ENCODE measurements at places on chromosomes 2 and 18. TPM values are rescaled to one million over a fixed set of nuclear protein-coding genes. Genes with fewer than 3 reads are reported as not detected.

- DNase-seq: no peak
- no peak overlapping the region for H3K4me3 ChIP-seq
- H3K27ac ChIP-seq: no peak overlapping the region
- no peaks in the 10 kb centered on the region for H3K27me3 ChIP-seq
Measured at GRCh38 chr2:213166109-213166508, 14.7 kb upstream of the IKZF2 start.

DNA sequence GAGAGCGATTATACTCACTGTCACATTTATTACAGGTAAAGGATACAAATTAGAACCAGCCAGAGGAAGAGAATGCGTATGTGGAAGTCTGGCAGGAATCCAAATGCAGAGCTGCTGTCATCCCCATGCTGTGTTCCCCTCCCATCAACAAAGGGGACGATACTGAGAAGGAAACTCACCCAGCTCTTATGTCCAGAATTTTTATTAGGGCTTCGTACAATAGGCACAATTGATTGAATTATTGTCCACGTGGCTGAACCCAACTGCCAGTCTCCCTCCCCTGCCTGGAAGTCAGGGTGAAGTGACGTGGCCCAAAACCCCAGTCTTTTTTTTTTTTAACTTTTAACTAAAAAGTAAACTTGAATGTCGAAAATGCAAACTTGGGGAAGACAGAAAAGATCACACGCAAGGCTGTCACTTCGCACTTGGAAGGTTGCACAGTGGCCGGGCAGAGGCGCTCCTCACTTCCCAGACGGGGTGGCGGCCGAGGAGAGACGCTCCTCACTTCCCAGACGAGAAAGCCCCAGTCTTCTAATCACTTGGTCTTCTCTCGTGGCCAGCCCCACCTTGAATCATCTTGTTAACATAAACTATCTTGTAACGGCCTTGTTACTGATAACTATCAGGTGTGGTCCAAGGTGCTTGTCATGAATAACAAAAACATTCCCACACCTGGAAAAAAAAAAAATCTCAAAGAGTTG, 40.0 kb upstream of the ITSN2 start:
- no peak for DNase-seq
- H3K36me3 ChIP-seq: no peaks in the 10 kb centered on the region
- peaks cover 4% of the 10 kb centered on the region for H3K27me3 ChIP-seq
- no peak overlapping the region for H3K4me3 ChIP-seq
- H3K27ac ChIP-seq: no peak overlapping the region

DNA sequence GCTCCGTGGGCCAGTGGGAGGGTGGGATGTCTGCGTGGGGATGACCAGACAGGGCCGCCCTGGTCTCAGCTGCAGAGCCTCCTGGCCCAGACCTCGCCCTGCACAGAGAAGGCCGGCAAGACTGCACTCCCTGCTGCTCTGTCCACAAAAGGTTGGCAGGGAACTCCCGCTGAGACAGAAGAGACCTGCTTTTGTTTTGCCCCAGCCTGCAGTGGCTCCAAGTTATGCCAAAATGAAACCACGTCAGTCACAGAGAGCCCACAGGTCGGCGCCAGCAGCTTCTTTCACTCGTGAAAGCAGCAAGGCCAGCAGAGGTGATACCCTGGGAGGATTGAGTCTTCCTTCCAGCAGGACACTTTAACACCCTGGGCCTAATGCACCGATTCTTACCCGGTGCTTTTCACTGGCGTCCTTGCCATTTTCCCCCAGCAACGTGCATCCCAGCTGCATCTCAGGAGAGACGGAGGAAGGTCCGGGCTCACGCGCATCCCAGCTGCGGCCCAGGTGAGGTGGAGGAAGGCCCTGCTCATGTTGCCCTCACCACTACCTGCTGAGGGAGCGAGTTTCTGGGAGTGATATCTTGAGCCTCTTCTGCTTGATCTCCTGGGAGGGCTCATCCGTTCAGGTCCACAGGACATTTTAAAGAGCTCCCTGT, 22.1 kb upstream of the CTDP1 start:
- H3K4me3 ChIP-seq: no peak overlapping the region
- no peak overlapping the region for H3K27ac ChIP-seq
- peaks cover 8% of the 10 kb centered on the region for H3K27me3 ChIP-seq
- no peaks in the 10 kb centered on the region for H3K4me1 ChIP-seq
- DNase-seq: no peak
- H3K36me3 ChIP-seq: no peaks in the 10 kb centered on the region

The ATP6V1B1 gene
- total RNA-seq: 2.1 TPM

The KLHL30 gene
- 0.90 TPM for total RNA-seq

The CPLX4 gene
- total RNA-seq: not detected
